ENCODE measurements at places on chromosomes 4 and X.

GRCh38 chr4:5919571-5919970 lies 26.7 kb upstream of the CRMP1 start:
- DNase-seq: no peak

DNA sequence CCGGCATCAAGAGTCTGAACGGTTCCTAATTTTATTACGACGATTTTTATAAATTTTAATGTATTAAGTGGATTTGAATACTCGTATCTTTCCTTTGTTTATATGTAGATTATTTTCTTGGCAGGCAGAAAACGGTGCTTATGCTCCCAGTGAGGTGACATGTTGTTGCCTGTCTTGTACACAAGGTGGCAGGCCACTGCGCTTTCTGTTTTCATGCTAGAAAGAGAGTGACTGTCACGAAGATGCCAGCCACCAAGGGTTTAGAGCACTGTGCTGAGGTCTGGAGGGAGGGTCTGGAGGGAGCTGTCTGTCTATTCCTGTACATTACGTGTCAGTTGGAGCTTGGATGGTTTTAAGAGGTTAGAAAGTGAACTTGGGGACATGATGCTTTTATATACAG lies 87.7 kb downstream of the SHROOM2 start:
- DNase-seq: peak; percentile 7

- DNase-seq: no peak
These were observed 71.6 kb upstream of the CLCN4 start for GRCh38 chrX:10085223-10085622.

GRCh38 chr4:155353923-155354540 lies 22.7 kb downstream of the MAP9 start:
- peak; percentile 0 for DNase-seq
